NCI-H2081 (cell line): ENCODE measurements at places on chromosomes 16 and 17.

DNA sequence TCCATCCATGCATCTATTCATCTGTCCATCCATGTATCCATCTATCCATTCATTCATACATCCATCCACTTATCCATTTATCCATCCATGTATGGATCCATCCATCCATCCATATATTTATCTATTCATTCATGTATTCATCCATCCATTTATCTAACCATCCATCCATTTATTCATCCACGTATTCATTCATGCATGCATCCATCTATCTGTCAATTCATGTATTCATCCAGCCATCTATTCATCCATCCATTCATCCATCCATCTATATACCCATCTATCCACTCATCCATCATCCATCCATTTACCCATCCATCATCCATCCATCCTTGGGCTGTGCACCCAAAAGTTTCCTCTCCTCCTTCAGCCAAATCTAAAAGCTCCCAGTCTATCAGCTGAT lies 43.4 kb downstream of the GDE1 start:
- no peak for DNase-seq

DNA sequence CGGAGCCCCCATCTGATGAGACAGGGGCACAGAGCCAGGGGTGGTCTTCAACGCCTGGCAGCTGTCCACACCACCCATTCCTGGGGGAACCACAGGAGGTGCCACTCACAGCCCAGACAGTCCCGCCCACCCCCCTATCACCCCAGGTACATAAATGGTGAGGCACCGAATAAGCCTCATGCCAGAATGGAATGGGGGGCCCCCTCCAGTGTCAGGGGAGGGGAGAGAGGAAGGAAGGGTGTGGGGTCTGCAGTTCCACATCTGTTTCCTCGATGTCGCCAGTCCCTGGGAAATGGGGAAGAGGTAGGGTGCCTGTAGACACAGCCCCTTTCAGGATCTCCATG lies 1.7 kb downstream of the TMC6 start:
- DNase-seq: no peak

GRCh38 chr17:336110-337021 lies 16.2 kb downstream of the RPH3AL start:
- DNase-seq: no peak

GRCh38 chr16:11391576-11391975 lies 46.3 kb downstream of the RMI2 start:
- peak; percentile 78 for DNase-seq

GRCh38 chr16:70665806-70666735 lies 19.7 kb downstream of the IL34 start:
- no peak for DNase-seq

GRCh38 chr17:16044487-16044886 lies 44.9 kb downstream of the TTC19 start:
- DNase-seq: no peak

- DNase-seq: no peak
Observed at GRCh38 chr16:787321-787966, 737 bp downstream of the RPUSD1 start.

GRCh38 chr17:10776381-10776780 lies 27.5 kb downstream of the TMEM238L start:
- no peak for DNase-seq

- no peak for DNase-seq
Observed at GRCh38 chr16:4792951-4793513, 2.1 kb upstream of the SMIM22 start.

DNA sequence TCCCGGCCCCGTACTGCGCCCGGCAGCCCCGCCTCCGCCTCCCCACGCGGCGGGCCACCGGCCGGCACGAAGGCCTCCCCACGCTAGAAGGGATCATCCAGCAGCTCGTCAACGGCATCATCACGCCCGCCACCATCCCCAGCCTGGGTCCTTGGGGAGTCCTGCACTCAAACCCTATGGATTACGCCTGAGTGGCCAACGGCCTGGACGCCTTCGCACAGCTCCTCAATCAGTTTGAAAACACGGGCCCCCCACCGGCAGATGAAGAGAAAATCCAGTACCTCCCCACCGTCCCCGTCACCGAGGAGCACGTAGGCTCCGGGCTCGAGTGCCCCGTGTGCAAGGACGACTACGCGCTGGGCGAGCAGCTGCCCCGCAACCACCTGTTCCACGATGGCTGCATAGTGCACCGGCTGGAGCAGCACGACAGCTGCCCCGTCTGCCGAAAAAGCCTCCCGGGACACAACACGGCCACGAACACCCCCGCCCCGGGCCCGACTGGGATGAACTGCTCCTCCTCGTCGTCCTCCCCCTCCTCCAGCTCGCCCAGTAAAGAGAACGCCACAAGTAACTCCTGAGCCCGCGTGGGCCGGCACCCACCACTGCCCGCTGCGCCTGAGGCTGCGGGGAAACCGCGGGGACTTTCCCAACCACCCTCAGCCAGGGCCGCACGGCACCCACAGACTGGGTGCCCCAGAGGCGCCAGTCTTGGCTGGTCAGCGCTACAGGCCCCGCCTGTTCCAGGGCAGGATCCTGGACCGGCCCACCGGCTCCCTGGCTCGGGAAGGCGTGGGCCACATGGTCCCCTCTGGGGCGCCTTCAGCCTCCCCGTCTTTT lies 39.0 kb upstream of the AKAP1 start:
- DNase-seq: no peak

DNA sequence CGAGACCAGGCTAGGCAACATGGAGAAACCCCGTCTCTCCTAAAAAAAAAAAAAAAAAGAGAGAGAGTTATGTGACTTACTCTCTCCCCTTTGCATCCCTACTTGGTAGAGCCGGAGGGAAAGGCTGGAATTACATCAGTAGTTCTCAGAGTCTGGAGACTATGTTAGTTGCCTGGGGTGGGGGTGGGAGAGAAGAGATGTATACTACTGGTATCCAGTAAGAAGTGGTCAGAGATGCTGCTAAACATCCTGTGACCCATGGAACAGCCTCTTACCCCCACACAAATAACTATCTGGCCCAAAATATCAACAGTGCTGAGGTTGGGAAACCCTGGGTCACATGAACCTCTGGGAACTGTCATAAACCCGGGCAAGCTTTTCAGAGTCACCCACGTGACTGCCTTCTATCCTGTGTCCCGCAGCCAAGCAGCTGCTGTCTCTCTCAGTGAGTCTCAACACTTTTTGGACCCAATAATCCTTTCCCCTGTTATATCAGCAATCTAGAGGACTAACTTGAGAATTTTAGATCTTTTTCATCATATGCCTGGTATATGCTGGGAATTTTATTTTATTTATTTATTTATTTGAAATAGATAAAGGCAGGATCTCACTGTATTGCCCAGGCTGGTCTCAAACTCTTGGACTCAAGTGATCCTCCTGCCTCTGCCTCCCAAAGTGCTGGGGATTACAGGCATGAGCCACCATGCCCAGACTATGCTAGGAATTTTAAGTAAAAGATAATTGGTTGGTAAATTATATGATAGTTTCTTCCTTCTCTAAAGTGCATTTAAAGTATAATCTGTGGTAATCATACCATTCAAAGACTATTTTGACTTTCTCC lies 8.7 kb downstream of the EIF1 start:
- no peak for DNase-seq

DNA sequence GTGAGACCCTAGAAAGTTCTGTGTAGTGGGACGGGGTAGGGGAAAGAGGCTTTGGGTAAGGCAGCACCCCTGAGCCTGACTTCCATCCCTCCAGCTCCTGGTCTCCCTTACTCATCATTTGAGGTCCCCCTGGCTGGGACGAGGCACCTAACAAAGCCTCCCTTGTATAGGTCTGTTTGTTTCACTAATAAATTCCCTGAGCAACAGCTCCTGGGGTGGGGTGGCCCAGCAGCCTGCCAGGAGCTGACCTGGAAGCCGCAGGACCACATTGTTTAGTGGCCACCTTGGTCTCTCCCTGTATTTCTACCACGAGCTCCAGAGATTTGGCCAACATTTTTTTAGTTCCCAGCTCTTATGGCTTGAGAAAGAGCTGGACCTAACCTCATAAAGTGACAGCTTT lies 7.2 kb downstream of the PRR15L start:
- no peak for DNase-seq

- peak; percentile 98 for DNase-seq
Observed at GRCh38 chr17:51435641-51436091, 175.3 kb downstream of the UTP18 start.

DNA sequence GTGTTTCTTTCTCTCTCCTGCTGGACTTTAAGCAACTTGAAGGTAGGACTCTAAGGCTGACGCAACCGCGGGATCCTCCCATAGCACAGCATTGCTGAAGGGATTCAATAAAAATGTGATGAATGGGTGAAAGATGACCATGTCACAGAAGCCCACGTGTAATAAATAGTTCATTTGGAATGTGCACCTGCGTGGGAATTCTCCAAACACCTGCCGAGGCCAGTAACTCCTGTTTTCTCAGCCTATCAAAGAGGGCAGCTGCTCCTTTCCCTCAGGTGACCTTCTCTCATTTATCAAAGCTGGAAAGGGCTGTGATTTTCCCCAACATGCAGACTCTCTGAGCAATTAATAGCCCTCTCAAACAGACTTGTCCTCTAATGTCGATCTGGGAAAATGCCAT lies 235.7 kb downstream of the STX8 start:
- DNase-seq: no peak

DNA sequence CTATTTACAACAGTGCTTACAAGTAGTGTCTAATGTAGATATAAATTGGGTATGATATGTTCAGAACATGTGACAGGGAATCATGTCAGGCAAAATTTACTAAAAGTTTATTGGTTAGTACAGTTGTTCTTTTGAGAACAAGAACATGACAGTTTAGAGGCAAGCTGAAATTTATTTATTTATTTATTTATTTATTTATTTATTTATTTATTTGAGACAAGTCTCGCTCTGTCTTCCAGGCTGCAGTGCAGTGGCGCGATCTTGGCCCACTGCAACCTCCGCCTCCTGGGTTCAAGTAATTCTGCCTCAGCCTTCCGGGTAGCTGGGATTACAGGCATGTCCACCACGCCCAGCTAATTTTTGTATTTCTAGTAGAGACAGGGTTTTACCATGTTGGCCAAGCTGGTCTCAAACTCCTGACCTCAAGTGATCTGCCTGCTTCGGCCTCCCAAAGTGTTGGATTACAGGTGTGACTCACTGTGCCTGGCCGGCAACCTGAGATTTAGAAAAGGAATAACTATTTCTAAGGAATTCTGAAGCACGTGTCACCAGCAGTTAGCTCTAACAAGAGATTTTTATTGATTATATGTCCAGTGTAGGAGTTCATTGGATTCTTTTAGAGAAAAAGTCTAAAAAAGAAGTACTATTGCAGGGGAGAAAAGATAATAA lies 24.9 kb downstream of the MRTFB start:
- DNase-seq: no peak

DNA sequence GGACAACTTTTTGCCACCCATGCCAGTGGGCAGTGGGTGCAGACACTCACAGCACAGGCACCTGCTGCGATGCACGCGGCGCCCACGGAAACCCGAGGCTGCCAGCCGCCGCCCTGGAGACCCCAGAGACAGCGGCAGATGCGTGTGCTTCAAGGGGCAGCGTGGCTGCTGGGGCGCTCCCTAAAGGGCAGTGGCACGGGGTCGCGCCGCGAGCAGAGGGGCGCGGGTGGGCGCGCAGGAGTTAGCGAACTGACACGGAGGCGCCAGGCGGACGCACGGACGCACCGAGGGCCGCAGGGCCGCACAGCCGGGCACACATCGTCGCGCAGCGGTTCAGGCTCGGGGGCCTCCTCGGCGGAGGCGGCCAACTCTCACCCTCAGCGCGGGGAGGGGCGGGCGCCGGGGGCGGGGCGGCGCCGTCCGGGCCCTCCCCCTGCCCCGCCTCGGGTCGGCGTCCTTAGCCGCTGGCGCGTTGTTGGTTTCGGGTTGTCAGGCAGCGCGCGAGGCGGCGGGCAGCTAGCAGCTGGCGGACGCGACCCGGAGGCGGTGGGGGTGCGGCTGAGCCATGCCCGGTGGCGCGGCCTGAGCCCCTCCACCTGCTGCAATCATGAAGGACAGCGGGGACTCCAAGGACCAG lies at the start of gene KIF19:
Gene KIF19, plus strand, starts transcription at position 484 of the 637 bp plus-strand sequence. Its CDS starts 124 bp downstream, at position 608.
- DNase-seq: peak; percentile 45

DNA sequence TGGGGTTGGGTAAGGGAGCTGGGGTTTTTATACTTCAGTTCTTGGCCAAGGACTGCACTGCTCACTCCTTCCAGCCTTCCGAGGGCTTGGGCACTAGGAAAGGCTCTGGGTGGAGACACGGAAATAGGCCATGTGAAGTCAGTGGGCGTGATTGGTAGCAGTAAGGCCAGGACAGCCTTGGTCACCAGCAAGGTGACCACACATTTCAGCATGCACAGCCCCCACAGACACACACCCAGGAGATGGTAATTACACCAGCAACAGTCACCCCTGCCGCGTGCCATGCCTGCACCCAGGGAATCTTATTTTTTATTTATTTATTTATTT lies 252.5 kb downstream of the SEC14L1 start:
- DNase-seq: no peak

DNA sequence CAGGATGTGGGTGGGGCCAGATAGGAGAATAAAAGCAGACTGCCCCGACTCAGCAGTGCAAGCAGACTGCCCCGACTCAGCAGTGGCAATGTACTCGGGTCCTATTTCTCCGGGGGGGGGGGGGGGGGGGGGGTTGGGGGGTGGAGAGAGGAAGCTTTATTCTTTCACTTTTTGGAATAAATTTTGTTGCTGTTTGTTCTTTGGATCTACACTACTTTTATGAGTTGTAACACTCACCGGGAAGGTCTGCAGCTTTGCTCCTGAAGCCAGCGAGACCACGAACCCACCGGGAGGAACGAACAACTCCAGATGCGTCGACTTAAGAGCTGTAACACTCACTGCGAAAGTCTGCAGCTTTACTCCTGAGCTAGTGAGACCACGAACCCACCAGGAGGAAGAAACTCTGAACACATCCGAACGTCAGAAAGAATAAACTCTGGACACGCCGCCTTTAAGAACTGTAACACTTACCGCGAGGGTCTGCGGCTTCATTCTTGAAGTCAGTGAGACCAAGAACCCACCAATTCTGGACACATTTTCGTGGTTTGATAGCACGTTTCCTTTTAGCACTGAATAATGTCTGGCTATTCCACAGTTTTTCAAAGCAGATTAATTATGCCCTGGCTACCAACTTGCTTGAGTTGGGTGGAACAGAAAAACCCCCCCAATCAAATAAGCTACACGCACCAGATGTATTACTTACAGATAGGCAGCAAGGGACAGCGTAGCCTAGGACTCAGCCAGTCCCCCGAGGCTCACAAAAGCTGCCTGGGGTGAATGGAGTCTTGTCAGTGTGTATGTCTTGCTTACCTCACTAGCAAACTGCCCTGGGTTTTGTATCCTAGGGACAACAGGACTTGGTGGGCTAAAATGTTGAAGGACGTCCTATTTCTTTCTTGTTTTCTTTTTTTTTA lies 11.9 kb downstream of the FZD2 start:
- peak; percentile 47 for DNase-seq

GRCh38 chr17:36566081-36566480 lies 21.4 kb downstream of the GGNBP2 start:
- DNase-seq: no peak

- peak; percentile 13 for DNase-seq
Observed at GRCh38 chr16:77788181-77789084, at the start of gene VAT1L. VAT1L (plus strand) TSS chr16:77788564; CDS start chr16:77788683, 119 bp downstream.
